ENCODE measurements at places on chromosomes 3 and 15.

GRCh38 chr3:179603321-179603720 lies 1.1 kb downstream of the MRPL47 start:
- peaks cover 35% of the 10 kb centered on the region for H3K4me1 ChIP-seq
- H3K4me3 ChIP-seq, result peak overlapping the region; percentile 99
- no peak for DNase-seq
- H3K27me3 ChIP-seq, result no peaks in the 10 kb centered on the region

GRCh38 chr3:89447243-89447642 lies 339.8 kb downstream of the EPHA3 start:
- no peak overlapping the region for H3K27ac ChIP-seq
- H3K36me3 ChIP-seq, result no peaks in the 10 kb centered on the region

- no peaks in the 10 kb centered on the region for H3K27me3 ChIP-seq
- no peak for DNase-seq
- H3K36me3 ChIP-seq, result peaks cover 40% of the 10 kb centered on the region
- H3K27ac ChIP-seq, result peak overlapping the region; percentile 78
- H3K4me1 ChIP-seq, result peaks cover 92% of the 10 kb centered on the region
- peak overlapping the region; percentile 12 for H3K4me3 ChIP-seq
Observed at GRCh38 chr15:101201411-101202174, 50.3 kb downstream of the CHSY1 start.

DNA sequence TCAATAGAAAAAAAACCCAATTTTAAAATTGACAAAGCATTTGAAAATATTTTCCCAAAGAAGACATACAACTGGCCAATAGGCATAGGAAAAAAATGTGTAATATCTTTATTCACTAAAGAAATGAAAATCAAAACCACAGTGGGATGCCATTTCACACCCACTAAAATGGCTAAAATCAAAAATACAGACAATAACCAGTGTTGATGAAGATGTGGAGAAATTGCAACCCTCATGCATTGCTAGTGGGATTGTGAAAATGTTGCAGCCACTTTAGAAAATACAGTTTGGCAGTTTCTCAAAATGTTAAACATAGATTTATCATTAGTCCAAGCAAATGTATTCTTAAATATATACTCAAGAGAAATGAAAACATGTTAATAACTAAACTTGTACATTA lies 315.1 kb upstream of the GPR149 start:
- no peak for DNase-seq
- no peaks in the 10 kb centered on the region for H3K4me1 ChIP-seq
- H3K27ac ChIP-seq, result no peak overlapping the region
- H3K27me3 ChIP-seq, result no peaks in the 10 kb centered on the region
- H3K4me3 ChIP-seq, result no peak overlapping the region
- H3K36me3 ChIP-seq, result no peaks in the 10 kb centered on the region

DNA sequence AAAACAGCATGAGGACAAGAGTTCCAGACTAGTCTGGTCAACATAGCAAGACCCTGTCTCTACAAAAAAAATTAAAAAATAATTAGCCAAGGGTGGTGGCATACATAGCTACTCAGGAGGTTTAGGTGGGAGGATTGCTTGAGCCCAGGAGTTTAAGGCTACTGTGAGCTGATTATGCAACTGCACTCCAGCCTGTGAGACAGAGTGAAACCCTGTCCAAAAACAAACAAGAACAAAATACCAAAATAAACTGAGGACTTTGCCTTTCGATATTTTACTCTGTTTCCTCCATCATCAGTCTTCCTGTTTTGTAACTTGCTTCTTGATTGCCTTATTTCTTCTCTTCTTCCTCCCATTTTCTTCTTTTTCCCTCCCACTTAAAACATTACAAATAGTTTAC lies 504.4 kb downstream of the ROBO1 start:
- no peak for DNase-seq
- H3K36me3 ChIP-seq, result no peaks in the 10 kb centered on the region
- no peak overlapping the region for H3K27ac ChIP-seq
- H3K4me1 ChIP-seq, result no peaks in the 10 kb centered on the region
- no peak overlapping the region for H3K4me3 ChIP-seq

DNA sequence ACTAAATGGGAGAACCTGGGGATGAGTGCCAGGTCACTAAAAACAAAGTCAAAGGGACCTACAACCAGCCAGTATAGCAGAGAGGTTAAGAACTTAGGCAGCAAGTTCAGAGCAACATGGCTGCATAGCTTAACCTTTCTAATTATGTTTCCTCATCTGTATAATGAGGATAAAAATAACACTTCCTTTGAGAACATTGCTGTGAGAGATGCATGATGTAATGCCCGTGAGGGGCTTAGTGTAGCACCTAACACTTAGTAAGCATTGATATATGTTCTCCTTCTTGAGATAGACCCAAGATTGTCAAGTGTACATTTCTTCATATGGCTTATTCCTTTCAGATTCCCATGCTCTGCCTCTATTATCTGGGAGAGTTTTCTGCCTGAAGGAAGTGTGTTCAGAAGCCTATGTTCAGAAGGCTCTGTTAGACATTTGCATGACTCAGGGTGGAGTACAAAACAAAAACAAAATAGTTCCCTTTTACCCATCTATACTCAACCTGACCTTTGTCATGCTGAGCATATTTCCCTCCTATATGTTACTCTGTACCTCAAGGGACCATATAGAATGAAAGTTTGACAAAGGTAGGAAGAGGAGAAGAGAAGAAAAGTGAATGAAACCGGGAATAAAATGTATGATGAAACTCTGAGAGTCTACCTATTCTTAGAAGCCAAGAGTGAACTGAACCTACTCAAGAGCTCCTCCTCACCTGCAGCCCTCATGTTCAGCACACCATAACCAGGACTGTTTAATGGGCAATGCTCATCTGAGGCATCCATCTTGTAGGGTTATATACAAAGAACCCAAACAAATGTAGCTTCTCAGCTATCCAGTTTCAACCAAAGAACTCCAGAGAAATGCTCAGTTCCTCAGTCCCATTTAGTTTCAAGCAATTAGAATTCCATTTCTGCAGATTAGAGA lies 70.7 kb upstream of the KCNMB2 start:
- H3K4me1 ChIP-seq, result no peaks in the 10 kb centered on the region
- no peaks in the 10 kb centered on the region for H3K36me3 ChIP-seq
- no peak overlapping the region for H3K4me3 ChIP-seq
- peaks cover 2% of the 10 kb centered on the region for H3K27me3 ChIP-seq
- no peak for DNase-seq

- H3K4me1 ChIP-seq, result peaks cover 31% of the 10 kb centered on the region
- peaks cover 2% of the 10 kb centered on the region for H3K36me3 ChIP-seq
- no peak for DNase-seq
- H3K27me3 ChIP-seq, result no peaks in the 10 kb centered on the region
- H3K27ac ChIP-seq, result peak overlapping the region; percentile 7
Observed at GRCh38 chr3:51729042-51729633, 22.3 kb downstream of the GRM2 start.

DNA sequence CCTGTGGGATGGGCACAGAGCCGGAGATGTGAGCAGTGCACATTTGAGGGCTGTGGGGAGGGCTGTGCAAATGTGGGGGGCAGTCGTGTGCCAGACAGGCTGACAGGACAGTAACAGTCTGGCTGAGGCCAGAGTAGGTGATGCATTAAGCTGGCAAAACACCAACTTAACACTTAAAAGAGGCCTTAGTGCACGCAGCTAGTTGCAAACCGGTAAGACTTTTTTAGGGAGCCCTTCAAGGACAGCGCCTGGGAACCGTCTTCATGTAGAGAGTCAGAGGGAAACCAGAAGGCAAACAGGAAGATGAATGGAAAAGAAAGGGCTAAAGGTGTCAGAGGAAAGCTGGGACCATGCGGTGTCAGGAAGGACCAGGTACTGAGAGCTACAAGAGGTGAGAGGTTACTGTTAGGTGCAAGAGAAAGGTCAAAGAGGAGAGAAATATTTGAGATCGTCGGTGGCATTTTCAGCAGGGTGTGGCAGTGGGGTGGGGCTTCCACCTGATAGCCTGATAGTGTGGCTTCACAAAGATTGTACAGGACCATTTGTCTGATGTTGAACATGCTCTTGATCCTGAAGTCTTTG lies 30.0 kb upstream of the CHD2 start:
- no peak for DNase-seq
- H3K27me3 ChIP-seq, result no peaks in the 10 kb centered on the region
- no peaks in the 10 kb centered on the region for H3K4me1 ChIP-seq
- no peak overlapping the region for H3K4me3 ChIP-seq
- no peak overlapping the region for H3K27ac ChIP-seq

- no peak for DNase-seq
- no peak overlapping the region for H3K4me3 ChIP-seq
- no peaks in the 10 kb centered on the region for H3K36me3 ChIP-seq
- no peaks in the 10 kb centered on the region for H3K27me3 ChIP-seq
Observed at GRCh38 chr15:80512726-80513660, 108.8 kb downstream of the ARNT2 start.

DNA sequence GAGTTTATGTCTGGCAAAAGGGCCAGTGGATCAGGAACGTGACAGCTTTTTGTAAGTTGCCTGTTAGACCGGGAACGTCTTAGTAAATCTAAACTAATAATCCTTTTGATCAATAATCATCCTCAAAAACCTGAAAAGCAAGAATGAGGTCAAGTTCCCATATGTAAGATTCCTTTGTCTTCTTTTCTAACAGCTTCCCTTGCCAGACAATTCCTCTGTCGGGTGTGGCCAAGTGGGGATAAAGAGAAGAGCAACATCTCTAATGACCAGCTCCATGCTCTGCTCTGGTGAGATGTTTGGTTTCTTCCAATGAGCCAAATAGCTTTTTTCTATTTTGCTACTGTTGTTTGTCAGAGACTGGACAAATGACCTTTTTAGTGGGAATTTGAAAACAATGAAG lies 19.8 kb downstream of the FANCD2OS start:
- H3K36me3 ChIP-seq, result peaks cover 49% of the 10 kb centered on the region
- no peak for DNase-seq
- no peak overlapping the region for H3K27ac ChIP-seq
- no peaks in the 10 kb centered on the region for H3K27me3 ChIP-seq

- no peak overlapping the region for H3K4me3 ChIP-seq
- no peaks in the 10 kb centered on the region for H3K36me3 ChIP-seq
- DNase-seq, result no peak
- H3K27ac ChIP-seq, result no peak overlapping the region
- H3K4me1 ChIP-seq, result no peaks in the 10 kb centered on the region
Observed at GRCh38 chr3:15889936-15890335, 92.2 kb upstream of the ANKRD28 start.

DNA sequence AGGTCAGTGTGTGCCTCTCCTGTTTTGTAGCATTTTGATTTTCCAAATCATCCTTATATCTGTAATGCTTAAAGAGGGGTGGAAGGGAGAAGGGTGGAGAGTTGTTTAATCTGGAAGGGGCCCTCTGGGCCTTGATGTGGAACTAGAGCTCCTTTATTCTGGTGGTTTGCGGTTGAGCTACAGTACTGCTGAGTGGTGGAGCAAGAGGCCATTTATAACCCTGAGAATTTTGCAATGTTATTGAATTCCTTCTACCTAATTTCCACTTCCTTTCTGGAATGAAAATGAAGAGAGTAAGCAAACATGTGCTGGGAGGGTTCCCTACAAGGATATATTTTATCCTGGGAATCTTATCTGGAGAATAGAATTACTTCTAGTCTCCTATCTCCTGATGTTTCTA lies 35.3 kb upstream of the TUBGCP5 start:
- no peaks in the 10 kb centered on the region for H3K4me1 ChIP-seq
- no peaks in the 10 kb centered on the region for H3K27me3 ChIP-seq
- H3K36me3 ChIP-seq, result no peaks in the 10 kb centered on the region
- no peak overlapping the region for H3K4me3 ChIP-seq
- no peak overlapping the region for H3K27ac ChIP-seq

- peaks cover 69% of the 10 kb centered on the region for H3K4me1 ChIP-seq
- peak overlapping the region; percentile 94 for H3K27ac ChIP-seq
- DNase-seq, result no peak
- H3K36me3 ChIP-seq, result peaks cover 10% of the 10 kb centered on the region
Observed at GRCh38 chr15:74777769-74778598, 3.9 kb upstream of the CSK start.

- H3K4me3 ChIP-seq, result no peak overlapping the region
- H3K27me3 ChIP-seq, result peaks cover 22% of the 10 kb centered on the region
- H3K27ac ChIP-seq, result no peak overlapping the region
- H3K36me3 ChIP-seq, result no peaks in the 10 kb centered on the region
- peaks cover 3% of the 10 kb centered on the region for H3K4me1 ChIP-seq
Observed at GRCh38 chr15:79674124-79674465, 222.7 kb downstream of the MTHFS start.

DNA sequence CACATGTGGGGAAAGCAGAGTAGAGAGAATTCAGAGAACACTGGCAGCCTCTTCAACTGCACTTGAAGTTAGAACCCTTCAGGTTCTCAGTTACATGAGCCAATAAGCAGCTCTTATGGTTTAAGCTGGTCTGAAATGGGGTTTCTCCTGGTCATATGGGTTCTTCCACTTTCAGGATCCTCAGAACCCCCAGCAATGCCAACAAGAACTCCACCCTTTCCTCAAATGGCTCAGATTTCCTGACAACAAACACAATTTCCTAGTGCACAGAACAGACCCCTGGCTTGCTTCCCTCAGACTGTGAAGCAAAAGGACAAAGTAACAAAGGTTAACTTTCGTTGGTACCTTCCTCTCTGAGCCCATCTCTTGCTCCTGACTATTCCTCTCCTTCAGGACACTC lies 23.9 kb upstream of the FRMD4B start:
- no peak overlapping the region for H3K4me3 ChIP-seq
- no peak for DNase-seq
- H3K27me3 ChIP-seq, result peaks cover 15% of the 10 kb centered on the region
- H3K27ac ChIP-seq, result no peak overlapping the region
- peaks cover 3% of the 10 kb centered on the region for H3K4me1 ChIP-seq

DNA sequence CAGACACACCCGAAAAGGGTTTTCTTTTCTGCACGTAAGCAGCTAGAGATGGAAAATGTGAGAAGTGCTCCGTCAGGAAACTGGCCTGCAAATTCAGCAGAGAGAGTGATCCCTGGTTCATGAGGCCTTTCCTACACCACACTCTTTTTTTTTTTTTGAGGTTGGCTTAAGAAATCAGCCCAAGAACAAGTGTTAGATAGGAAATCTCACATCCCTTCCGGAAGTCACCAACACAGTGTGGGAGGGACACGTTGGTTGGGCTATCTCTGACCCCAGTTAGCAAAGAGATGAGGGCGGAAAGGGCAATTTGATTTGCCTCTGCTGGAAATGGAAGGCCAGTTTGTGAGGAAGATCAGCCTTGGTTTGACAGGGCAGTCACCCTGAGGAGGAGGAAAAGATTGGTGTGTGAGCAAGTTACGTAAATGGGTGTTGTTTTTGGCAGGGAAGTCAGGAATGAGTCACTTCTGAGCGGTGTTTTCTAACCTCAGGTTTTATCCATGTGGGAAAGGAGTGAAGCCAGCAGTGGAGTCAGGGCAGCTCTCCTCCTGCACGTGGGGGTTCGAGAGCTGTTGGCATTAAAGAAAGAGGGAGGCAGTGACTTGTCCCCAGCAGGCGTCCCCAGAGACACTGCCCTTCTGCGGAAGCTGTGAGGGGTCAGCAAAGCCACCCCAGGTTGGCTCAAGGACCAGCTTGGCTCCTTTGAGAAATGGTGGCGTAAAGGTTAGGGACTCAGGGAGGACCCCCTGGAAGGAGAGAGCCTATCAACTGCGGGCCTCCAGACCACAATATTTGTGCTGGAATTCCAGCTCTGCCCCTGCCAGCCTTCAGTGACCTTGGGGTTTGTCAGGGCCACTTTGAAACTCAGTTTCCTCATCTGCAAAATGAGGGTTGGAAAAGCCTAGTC lies 237.6 kb upstream of the BHLHE40 start:
- DNase-seq, result no peak
- no peak overlapping the region for H3K4me3 ChIP-seq
- H3K4me1 ChIP-seq, result peaks cover 72% of the 10 kb centered on the region
- H3K36me3 ChIP-seq, result peaks cover 79% of the 10 kb centered on the region
- H3K27me3 ChIP-seq, result no peaks in the 10 kb centered on the region
- peak overlapping the region; percentile 97 for H3K27ac ChIP-seq
